ENCODE measurements at places on chromosomes 6 and 20.

GRCh38 chr6:28002161-28002560 is 45.1 kb downstream of the OR2B6 start:
- no peak for DNase-seq

DNA sequence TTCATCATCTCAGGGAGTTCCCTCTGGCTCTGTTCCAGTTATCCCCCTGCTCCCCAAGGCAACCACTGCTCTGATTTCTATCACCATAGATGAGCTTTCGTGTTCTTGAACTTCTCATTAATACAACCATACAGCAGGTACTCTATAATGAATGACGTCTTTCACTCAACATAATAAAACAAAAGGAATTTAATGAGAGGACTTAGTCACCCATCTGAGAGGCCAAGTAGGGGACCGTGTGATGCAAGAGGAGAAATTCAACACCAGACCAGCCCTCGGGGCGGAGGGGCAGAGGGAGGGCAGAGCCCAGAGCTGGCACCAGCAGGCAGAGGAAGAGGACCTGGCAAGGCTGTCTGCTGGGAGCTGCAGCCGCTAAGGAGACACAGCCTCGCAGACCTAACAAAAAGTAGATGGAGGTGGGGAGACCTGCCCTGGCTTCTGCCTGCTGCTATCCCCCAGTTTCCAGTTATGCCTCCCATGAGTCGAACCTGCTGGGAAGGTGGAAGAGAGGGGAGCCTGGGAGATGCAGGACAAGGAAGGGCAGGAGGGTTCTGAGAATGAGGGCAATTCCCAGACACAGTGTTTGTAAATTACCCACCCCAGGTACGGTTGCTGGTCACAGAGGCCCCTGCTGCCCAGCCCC is 13.8 kb downstream of the CCN5 start:
- peak; percentile 76 for DNase-seq

DNA sequence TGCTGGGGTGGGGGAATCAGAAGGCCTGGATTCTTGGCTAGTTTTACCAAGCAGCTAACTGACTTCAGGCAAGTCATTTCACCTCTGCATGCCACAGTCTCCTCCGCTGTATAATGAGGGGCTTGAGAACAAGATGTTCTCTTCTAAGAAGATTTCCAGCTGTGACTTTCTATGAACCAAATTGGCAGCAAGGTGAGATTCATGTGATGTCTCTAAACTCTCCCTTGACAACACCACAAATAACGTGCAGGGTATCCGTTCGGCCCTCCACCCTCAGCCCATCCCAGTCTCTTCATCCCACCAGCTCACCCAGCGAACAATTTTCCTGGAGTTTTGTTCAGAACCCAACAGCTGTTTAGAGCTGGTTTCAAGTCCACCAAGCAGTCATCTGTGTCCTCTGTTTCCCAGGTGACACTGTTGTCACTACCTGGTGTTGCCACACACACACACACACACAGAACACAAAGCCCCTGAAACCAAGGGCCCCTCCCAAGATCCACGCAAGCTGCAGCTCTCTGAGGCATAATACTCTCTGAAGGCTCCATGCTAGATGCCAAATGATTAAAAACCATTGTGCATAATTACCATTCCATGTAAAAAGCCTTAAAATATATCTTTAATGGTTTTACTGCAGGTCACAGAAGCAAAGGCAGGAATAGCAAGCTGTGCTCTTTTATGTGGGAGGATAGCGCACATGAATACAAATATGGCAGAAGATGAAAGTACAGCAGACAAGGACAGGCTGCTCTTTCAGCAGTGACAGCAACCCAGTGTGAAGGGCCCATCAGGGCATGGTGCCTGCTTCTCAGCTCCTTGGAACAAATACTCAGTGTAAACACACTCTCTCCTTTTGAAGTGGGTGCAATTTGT is 48.2 kb downstream of the ARHGAP18 start:
- no peak for DNase-seq

DNA sequence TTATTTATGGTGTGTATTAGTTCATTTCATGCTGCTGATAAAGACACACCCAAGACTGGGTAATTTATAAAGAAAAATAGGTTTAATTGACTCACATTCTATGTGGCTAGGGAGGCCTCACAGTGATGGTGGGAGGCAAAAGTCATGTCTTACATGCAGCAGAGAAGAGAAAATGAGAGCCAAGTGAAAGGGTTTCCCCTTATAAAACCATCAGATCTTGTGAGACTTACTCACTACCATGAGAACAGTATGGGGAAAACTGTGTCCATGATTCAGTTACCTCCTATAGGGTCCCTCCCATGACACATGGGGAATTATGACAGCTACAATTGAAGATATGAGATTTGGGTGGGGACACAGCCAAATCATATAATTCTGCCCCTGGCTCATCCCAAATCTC is 150.0 kb upstream of the AHI1 start:
- no peak for DNase-seq

- DNase-seq, result no peak
These were observed 127.9 kb downstream of the NRN1 start for GRCh38 chr6:5878792-5879191.

GRCh38 chr20:38805502-38805957 is at the start of gene PPP1R16B:
Gene PPP1R16B (plus strand): TSS chr20:38805697. CDS start chr20:38835926, 30,229 bp downstream.
- peak; percentile 51 for DNase-seq

DNA sequence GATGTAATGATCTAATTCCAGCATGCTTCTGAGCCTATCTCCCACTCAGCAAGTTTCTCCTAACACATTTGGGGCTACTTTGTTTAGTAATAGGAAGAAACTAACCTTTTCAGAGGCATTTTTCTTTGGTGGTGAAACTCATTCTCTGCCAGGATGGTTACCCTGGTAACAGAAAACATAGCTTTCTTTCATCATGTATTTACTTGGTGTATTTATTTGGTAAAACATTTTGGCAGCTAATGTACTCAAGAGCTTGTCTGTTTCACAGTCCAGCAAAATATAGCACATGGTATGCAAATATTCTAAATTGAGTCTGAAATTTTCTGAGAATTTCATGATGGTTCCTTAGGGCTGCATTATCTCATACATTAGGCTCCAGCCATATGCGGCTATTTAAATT is 100.0 kb downstream of the SLC35B3 start:
- DNase-seq, result no peak

- DNase-seq, result no peak
These were observed 506.2 kb upstream of the SLC35B3 start for GRCh38 chr6:8941577-8941976.

- no peak for DNase-seq
These were observed 65.5 kb upstream of the BTN3A2 start for GRCh38 chr6:26299286-26300042.

DNA sequence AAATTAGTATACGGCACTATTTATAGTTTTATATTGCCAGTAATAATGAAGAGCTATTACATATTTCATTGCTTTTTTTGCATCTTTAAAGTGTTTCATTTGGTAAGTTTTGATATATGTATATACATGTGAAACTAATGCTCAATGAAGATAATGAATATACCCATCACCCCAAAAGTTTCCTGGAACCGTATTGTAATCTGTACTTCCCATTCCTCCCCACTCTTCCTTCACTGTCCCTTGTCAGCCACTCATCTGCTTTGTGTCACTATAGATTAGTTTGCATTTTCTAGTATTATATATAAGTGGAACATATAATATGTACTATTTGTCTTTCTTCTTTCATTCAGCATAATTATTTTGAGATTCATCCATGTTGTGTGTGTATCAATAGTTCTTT is 10.3 kb upstream of the TBC1D32 start:
- DNase-seq, result no peak

DNA sequence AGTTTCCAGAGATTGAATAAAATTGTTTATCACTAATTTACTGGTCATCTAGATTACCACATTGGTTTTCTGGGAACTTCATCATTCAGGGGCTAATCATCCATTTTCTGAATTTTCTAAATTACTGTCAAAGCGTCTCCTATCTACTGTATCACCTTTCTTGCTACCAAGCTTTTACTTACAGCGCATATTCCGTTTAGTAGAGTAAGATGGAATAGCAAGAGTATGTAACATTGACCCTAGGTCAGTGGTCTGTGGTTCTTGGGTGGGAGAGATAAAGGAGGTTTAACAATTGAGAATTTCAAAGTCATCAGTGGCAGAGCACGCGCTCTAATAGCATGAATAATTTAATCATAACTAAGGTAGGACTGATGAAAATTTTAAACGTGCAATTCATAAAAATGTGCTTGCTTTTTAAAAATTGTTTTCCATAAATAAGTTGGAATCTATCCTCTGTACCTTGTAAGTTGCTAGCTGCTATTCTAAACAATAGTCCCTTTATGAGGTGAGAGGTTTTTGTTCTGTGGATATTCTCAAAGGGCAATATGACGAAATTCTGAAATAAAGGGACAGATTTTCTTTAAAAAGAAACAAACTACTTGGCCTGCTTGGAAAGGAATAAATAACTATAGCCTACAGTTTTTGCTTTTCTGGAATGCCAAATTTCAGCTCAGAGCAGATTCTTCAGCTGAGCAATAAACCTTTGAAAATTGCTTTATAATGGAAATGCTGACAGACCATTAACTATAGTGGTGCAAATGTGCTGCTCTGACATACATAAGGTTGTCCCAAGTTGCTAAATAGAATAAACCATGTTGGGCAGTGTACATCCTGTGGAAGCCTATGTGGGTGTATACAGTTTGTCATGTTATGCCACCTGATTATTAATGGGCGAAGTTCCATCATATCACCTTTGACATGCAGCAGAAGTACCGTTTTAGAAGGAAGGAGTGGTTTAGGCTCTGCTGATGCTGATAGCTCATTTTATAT is 84.1 kb downstream of the ZFAND3 start:
- no peak for DNase-seq

GRCh38 chr6:158938811-158939254 is 61.2 kb downstream of the RSPH3 start:
- peak; percentile 60 for DNase-seq

DNA sequence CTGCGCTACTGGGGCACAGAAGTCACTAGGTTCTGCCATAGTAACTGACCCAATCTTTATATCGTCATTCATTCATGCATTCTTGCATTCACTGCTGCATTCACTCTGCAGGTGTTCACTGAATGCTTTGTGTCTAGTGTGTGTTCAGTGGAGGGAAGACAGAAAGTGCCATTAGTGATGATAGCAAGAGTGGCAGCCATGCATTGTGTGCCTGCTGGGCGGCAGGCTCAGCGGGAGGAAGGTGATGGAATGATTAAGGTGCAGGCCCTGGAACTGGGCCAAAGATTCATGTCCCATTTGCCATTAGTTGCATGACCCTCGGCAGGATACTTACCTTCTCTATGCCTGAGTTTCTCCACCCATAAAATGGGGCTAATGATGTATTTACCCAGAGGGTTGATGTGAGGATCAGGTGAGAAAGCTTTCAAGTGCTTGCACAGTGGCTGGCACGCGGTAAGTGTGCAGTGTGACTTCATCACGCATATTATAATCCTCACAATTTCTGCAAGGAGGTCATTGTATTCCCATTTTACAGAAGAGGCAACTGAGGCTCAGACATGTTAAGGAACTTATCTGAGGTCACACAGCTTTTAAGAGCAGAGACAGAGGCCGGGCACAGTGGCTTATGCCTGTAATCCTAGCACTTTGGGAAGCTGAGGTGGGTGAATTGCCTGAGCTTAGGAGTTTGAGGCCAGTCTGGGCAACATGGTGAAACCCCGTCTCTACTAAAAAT is 40.1 kb downstream of the ITPR3 start:
- no peak for DNase-seq

- DNase-seq, result no peak
These were observed 62.9 kb downstream of the MRPL14 start for GRCh38 chr6:44064089-44064947.

DNA sequence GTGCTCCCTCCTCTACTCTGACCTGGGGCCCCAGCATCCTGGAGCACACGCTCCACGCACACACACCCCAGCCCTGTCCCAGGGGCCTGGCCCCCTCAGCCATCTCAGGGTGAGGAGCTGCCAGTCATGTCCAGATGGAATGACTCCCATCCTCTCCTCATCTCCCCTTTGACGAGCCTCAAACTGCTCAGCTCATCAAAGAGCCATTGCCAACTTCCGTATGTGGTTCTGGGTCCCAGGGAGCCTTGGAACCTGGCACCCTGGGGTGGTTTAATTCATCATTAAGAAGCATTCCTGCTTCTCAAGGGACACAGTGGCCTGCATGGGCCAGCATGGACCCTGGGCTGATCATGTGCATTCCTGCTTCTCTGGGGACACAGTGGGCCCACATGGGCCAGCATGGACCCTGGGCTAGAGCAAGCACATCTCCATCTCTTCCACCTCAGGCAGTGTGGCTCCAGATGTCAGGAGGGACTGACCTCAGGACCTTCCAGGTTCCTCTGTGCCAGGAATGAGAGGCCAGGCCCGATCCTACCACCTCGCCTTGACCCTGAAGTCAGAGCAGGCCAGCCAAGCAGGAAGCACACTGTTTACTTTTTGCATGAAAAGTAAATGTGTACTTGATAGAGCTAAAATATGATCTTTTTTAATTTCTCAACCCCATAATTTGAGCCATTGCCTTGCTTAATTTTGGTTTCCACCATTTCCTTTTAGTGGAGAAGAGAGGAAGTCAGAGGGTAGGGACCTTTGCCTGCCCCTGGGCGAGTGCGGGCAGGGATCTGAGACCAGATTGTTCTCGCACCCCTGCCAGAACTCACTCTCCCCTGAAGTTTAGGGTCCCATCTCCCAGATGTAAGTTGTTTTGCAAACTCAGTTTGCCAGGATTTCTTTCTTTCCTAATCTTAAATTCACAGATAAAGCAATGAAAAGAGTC is 26.1 kb downstream of the SPATA2 start:
- DNase-seq, result no peak

DNA sequence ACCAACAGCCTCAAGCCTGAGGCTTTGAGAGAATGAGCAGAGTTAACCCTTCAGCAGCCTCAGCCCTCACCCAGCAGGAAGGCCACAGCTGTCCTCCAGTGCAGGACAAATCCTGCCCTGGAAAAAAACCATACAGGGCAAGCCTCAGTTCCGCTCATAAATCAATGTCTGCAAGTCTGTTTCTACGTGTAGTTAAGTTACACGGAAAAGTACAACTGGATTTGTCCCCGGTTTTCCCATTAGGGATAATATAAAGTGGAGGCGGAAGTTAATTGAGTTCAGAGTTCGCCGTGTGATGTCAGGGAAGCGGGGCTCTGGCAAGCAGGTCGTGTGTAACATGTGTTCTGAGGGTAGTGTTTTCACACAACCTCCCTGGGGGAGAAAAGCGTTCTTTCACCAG is 44.2 kb upstream of the EYA2 start:
- DNase-seq, result no peak

GRCh38 chr6:151359486-151359885 is 31.9 kb downstream of the ZBTB2 start:
- DNase-seq, result no peak

GRCh38 chr6:30882759-30883684 is 1.3 kb upstream of the DDR1 start:
- DNase-seq, result peak; percentile 84

- no peak for DNase-seq
These were observed 83.9 kb downstream of the AFDN start for GRCh38 chr6:167910652-167911051.

- DNase-seq, result no peak
These were observed 345.5 kb downstream of the THBS2 start for GRCh38 chr6:168908166-168908565.

DNA sequence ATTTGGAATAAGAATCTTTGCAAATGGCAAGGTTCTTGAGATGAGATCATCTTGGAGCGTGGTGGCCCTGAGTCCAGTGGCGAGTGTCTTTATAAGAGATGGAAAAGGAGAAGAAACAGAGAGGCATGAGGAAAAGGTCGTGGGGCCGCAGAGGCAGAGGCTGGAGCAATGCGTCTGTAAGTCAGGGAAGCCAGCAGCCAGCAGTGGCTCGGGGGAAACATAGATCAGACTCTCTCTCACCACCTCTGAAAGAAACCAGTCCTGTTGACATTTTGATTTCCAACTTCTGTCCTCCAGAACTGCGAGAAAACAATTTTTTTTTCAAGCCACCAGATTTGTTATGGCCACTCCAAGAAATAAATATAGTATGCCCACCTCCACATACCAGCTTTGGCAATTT is 226.6 kb downstream of the TFAP2C start:
- no peak for DNase-seq

GRCh38 chr6:75381877-75382633 is 97.5 kb upstream of the TMEM30A start:
- no peak for DNase-seq

Measured in ureter (tissue), 1 donor.